ENCODE measurements at places on chromosomes 1 and 21. TPM values are rescaled to one million over a fixed set of nuclear protein-coding genes. Genes with fewer than 3 reads are reported as not detected.

Gene MRAP
- 0.37 TPM for total RNA-seq

Gene NR5A2
- total RNA-seq = 1.7 TPM

Gene C1orf226
- total RNA-seq = 5.8 TPM

Gene LYPD8
- not detected for total RNA-seq

Gene CHODL
- total RNA-seq = 0.20 TPM

Gene SLC1A7
- 0.32 TPM for total RNA-seq

Gene CFAP74
- total RNA-seq = not detected

Gene PROX1
- 95.0 TPM for total RNA-seq

Gene CD244
- 0.27 TPM for total RNA-seq

Gene MYOM3
- total RNA-seq = 409 TPM

Gene E2F2
- 0.35 TPM for total RNA-seq

Gene SYCP1
- total RNA-seq = not detected

Gene ANGPTL3
- not detected for total RNA-seq

Gene DCDC2B
- not detected for total RNA-seq

Gene FCGR3B
- total RNA-seq = 3.3 TPM

Gene LSS
- total RNA-seq = 58.3 TPM

Gene RIPPLY3
- not detected for total RNA-seq

Gene TSACC
- not detected for total RNA-seq

Gene ZP4
- total RNA-seq = not detected

Gene SPATA1
- total RNA-seq = 1.7 TPM

Gene IQCC
- 0.92 TPM for total RNA-seq

Gene ZNF326
- total RNA-seq = 17.0 TPM

Gene NBPF10
- total RNA-seq = 0.72 TPM

Gene FAM167B
- total RNA-seq = 9.1 TPM

Gene MROH7
- 7.0 TPM for total RNA-seq

Gene CBR3
- total RNA-seq = 2.6 TPM

Gene NBPF4
- total RNA-seq = not detected

Gene FCRL6
- total RNA-seq = 0.82 TPM

Gene VCAM1
- total RNA-seq = 4.7 TPM

Gene LCE3E
- not detected for total RNA-seq

Gene PLXNA2
- 12.1 TPM for total RNA-seq

Gene FUBP1
- 50.7 TPM for total RNA-seq

Gene OR6K3
- not detected for total RNA-seq

Gene HIVEP3
- total RNA-seq = 6.5 TPM

Gene EPS15
- 71.6 TPM for total RNA-seq

Gene SASS6
- total RNA-seq = 2.2 TPM

Gene CLCA1
- total RNA-seq = not detected

Gene OLFML2B
- total RNA-seq = 2.4 TPM
